Immature natural killer cell (primary cell): ENCODE measurements at places on chromosomes 4 and X.

GRCh38 chr4:2768921-2769336, 12.8 kb upstream of the TNIP2 start:
- no peak for DNase-seq

DNA sequence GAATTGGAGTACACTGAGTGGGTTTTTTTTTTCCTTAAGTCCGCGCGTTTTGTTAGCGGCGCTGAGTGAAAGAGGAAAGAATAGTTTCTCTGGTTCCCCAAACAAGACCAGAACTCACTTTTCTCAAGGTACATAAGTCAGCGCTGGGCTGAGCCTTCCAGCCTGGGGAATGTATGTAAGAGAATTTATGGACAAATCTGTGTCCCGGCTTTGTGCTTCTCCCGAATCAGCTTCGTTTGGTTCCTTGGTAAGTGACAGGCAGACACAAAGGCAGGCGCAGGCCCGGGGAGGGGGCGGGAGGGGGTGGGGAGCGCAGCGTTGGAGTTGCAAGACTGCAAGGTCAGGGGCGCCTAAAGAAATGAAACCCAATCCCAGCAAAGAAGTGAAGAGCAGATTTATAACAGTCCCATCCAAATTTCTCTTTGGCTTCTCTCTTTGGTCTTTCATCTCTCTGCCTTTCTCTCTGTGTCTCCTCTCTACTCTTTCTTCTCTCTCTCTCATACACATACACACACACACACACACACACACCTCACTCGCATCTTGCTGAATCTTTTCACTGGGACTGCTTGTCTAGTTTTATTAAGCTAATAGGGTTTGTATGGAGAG, 981 bp downstream of the TET2 start:
- peak; percentile 27 for DNase-seq

DNA sequence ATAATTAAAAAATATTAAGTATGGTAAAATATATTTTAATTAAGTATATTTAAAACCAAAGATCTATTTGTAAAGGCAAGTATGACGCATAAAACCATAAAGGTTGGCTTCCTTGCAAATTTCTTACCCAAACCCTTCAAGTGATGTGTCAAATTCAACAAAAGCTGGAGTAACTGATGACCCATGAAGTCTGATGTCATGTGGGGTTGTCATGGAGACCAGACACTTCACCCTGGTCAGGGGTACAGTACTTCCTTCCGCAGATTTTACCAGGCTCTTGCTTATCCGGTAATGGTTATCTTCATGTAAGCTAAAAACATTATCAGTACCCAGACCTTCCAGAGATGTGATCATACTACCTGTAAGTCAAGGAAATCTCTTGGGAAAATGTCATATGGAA, 170.1 kb downstream of the WDFY3 start:
- DNase-seq = no peak

DNA sequence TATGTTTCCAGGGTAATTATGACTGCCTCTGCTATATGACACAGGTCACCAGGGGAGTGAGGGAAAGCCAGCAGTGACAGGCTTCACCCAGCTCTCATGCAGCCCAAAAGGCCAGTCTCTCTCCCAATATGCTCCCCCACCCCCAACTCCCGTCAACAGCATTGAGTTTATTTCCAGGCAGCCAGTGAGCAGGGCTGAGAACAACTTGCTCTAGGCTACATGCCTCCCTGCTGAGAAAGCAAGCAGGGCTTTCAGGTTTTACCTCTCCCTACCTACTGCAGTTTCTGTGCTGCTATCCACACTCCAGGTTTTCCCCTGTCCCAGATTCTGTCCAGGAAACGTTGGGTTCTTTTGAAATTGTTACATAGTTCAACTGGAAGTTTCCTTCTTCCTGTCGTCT, 291.4 kb downstream of the PABPC4L start:
- DNase-seq = no peak

- no peak for DNase-seq
Measured at GRCh38 chr4:53640576-53641453, 49.5 kb upstream of the LNX1 start.

DNA sequence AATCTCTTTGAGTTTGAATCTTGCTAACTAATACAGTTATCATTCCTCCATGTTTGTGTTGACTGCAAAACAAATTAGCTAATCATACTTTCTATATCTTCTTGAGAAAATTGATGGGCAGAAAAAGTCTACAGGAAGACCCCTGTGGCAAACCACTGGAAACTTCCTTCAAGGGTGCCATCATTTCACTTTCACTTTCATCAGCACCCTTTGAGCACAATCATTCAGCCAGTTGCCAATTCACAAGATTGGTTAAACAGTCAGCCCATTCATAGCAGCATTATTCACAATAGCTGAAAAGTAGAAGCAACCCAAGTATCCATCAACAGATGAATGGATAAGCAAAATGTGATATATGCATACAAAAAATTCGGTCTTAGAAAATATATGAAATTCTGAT, 101.5 kb downstream of the CCDC160 start:
- peak; percentile 39 for DNase-seq

DNA sequence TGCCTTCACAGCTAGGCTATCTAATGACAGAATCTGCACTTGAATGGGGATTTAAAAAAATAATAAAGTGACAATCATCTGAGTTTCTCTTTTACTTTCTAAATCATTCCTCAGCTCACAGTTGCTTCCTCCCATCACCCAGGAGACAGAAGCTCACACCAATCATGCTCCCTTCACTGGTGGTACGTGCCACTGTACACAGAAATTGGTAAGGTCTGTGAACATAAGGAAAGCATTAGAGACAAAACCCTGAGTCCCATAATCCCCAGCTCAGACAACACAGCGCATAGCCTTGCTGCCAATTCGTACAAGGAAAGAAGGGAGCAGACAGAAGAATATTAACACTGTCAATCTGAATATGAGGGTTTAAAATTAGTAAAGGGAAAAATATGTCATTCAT, 133.1 kb downstream of the IDS start:
- no peak for DNase-seq

- DNase-seq = no peak
Measured at GRCh38 chr4:145196747-145197146, 16.4 kb upstream of the OTUD4 start.

DNA sequence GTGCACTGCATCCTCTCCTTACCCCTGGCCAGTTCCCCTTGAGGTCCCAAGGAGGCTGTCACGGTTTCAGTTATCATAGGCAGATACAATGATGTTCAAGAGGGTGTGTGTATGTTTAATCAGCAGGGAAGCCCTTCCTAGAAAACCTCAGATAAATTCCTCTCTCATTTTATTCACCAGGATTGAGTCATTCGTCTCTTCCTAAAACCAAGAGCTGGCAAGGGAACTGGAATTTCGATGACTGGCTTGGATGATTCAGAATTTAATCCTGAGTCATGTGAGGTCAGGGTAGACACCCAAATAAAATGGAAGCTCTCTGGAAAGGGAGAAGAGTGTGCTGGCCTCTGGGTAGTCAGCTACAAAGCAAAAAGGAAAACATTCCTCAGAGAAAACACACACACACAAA, 106.2 kb upstream of the RAPGEF2 start:
- no peak for DNase-seq

GRCh38 chr4:115841871-115842270, 728.5 kb upstream of the NDST4 start:
- DNase-seq = no peak

DNA sequence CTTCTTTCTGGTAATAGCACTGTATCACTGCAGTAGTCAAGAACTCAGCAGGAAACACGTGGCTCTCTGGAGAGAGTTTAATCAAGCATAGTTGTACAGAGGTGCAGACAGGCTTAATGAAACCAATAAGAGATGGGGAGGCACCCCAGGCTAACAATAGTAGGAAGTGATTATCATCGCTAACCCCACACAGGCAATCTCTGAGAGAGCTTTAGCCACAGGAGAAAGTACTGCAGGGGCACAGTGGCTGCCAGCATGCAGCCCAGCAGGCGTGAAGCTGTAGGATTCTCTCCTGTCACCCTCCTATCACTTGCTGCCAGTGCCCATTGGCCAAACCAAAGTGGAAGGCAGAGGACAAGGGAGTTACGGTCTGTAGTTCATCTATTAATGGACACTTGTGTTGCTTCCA, 450.0 kb upstream of the RASGEF1B start:
- DNase-seq = no peak

- no peak for DNase-seq
Measured at GRCh38 chrX:129762448-129762847, 17.3 kb upstream of the SASH3 start.

DNA sequence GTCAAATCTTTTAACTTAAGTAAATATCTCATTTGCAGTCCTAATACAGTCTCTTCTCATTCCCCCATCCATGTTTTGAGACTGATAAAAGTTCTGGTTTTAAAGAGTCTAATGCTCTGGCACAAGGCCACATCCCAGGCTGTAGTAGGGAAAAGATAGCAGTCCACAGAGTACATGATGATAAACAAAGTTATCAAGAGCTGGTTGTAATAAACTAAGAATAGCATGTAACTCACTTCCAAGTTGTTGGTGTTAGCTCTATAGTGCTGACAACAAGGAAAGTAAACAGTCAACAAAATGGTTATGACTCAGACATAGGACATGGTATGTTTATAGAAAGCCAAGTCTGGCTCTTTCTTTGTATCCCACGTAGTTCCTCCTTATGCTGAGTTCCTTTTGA, 21.8 kb upstream of the AREG start:
- no peak for DNase-seq
